ENCODE measurements at places on chromosomes 3 and 15.

DNA sequence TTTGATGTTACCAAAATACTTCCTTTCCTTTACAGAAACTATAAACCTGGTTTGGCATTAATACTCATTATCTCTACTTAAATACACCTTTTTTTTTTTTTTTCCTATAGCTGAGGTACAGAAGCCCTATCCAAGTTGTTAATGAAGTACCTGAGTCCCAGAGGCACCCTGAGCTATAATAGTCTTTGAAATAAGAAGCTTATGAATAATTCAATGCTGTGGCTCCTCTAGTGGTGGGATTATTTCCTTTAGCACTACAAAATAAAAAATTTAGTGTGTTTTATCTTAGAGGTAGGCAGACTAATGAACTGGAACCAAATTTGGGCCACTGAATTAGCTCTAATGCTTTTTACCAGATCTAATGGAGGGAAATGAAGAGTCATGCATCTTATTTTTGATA is 611.9 kb downstream of the EDEM1 start:
- ATAC-seq, result no peak

- peak; percentile 57 for ATAC-seq
Measured at GRCh38 chr3:170809007-170809974, 60.7 kb downstream of the RPL22L1 start.

GRCh38 chr15:25693321-25694238 is 169.5 kb downstream of the ATP10A start:
- peak; percentile 51 for ATAC-seq

GRCh38 chr3:59483191-59483590 is 433.4 kb upstream of the CFAP20DC start:
- peak; percentile 47 for ATAC-seq

DNA sequence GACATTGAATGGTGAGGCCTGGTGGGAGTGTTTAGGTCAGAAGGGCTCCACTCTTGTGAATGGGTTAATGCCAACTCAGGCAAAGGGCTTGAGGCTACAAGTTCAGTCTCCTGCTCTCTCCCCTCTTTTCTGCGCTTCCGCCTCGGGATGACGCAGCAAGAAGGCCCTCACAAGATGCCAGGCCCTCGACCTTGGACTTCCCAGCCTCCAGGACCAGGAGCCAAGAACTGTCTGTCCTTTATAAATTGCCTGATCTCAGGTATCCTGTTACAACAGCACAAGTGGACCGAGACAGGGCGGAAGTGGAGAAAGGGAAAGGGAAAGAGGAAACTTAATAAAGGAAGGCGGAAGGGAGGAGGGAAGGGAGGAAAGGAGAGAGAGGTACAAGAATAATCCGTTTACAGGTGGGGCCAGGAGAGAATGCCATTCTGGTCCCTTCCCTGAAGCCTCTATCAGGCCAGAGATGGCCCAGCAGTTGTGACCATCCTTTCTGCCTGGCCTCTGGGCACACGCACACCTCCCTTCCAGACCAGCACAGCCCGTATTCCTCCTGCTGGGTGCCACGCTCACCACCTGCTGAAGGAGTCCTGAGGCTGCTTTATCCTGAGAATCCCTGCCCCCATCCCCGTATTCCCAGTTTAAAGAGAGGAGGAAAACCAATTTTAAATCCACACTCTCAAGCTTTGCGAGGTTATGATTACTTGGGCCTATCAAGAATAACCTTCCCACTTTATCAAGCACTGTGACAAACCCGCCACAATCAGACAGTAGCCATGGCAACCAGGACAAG is 64.2 kb downstream of the OXNAD1 start:
- no peak for ATAC-seq
